Mucosa of gallbladder (tissue), 1 donor: ENCODE measurements at places on chromosomes 4 and X. TPM values are rescaled to one million over a fixed set of nuclear protein-coding genes. Genes with fewer than 3 reads are reported as not detected.
A peak's percentile ranks its signal among the peaks of the same experiment; 100 is the strongest.

GRCh38 chrX:10636337-10636736 lies 16.0 kb upstream of the MID1 start:
- DNase-seq = peak; percentile 29

DNA sequence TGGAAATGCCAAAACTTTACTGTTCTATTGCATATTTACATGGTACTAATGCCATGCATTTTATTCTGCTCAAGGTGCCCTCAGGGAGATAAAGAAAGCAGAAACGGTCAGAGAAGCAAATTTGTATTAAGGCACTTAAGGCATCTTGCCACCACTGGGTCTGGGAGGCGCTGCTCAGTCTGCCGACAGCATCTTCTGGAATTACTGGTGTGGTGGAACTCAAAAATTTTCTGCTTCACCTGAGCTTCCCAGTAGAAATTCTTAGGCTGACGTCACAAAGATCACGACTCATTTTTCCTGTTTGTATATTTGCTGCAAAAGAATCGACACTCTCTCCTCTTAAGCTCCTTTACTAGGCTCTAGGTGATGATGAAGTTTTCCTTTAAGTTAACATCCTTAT lies 3.0 kb downstream of the RASSF6 start:
- no peak for DNase-seq

DNA sequence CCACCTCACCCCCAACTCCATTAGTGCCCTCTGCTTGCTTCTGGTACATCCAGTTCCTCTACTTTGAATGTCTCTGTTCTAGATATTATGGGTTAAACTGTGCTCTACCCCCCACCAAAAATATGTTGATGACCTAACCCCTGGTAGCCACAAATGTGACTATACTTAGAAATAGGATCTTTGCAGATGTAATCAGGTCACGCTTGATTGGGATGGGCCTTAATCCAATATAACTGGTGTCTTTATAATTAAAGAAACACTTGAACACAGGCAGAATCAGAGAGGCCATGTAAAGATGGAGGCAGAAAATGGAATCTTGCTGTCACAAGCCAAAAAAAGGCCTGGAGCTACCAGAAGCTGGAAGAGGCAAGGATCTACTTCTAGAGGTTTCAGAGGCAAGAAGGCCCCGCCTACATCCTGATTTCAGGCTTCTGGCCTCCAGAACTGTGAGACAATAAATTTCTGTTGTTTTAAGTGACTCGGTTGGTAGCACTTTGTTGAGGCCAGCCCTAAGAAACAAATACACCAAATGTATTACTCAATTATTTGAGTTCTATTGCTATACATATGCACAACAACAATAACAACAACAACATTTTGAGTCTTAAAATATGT lies 220.0 kb downstream of the PPP3CA start:
- no peak for DNase-seq

DNA sequence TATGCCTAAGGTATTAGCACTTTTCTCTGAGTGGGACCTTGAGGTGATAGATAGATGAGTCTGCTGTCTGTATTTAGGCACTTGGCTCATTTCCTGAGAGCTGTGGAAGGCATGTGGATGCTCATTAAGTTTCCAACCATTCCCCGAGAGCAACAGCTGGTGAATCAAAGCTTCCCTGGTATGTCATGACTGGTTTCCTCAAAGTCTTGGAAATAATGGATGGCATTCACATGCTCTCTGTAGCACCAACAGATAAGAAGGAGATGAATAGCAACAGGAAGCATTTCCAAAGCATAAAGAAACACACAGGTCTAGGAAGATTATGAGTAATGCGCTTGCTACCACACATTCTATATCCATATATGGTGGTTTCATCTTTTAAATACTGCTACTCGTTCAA lies 118.3 kb upstream of the ETNPPL start:
- no peak for DNase-seq

- DNase-seq = no peak
Observed at GRCh38 chr4:186724864-186725468, 1.3 kb upstream of the FAT1 start.

- no peak for DNase-seq
Observed at GRCh38 chr4:126627255-126627654, 1005.5 kb upstream of the INTU start.

- DNase-seq = no peak
Observed at GRCh38 chr4:186392017-186392416, 126.0 kb downstream of the F11 start.

GRCh38 chr4:95093936-95094929 lies 336.5 kb downstream of the BMPR1B start:
- DNase-seq = no peak

DNA sequence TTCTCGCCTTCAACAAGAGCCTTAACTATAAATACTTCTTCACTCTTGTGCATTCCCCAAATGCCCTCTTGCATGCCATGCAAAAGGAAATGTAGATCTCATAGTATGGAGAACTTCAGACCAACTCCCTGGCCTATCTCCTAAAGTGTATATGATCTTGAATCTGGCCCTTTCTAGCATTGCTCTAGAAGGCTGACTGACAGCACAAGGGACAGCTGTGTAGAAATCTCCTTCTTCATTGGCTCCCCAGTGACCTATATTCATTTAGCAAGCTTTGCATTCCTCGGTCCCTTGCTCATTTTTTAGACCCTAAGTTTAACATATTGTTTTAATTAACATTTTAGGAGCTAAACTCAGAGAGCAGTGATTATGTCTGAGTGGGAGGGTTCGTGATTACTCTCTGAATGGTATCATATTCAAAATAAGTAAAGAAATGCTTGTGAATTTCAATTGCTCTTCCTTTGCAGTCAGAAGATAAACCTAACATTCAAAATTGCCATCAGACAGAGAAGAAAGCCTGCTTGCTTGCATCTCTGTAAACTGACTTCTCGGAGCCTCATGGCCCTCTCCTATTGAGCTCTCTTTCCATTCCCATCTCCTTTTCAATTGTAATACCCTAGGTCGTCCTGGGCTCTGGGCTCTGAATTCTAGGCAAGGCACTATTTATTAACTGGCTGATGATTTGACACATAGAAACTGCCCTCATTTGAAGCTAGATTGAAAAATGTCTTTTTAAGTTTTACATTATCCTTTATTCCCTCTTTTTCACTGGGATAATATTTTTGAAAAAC lies 120.3 kb upstream of the PRKG2 start:
- DNase-seq = no peak

DNA sequence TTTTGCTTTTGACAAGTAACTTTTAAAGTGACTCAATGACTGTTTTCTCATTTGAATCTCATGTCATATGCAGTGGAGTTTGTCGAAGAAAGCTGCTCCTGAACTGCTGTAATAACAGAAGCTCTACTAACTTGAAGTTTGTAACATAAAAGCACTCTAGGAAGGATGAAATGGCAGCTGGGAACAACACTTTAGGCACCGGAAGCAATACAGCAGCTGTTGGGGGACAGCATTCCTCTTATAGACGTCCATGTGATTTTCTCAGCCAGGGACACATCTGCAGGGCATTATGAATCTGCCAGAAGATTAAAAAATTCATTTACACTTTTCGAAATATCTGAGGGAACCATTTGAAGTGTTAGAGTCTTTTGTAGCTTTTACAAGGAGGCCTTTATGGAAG lies 1035.8 kb downstream of the ADGRL3 start:
- no peak for DNase-seq

- DNase-seq = no peak
Observed at GRCh38 chr4:161186750-161187149, 977.0 kb downstream of the FSTL5 start.

- DNase-seq = no peak
Observed at GRCh38 chr4:55866973-55867574, 13.6 kb downstream of the EXOC1 start.

GRCh38 chr4:6409381-6409780 lies 63.0 kb downstream of the PPP2R2C start:
- no peak for DNase-seq

DNA sequence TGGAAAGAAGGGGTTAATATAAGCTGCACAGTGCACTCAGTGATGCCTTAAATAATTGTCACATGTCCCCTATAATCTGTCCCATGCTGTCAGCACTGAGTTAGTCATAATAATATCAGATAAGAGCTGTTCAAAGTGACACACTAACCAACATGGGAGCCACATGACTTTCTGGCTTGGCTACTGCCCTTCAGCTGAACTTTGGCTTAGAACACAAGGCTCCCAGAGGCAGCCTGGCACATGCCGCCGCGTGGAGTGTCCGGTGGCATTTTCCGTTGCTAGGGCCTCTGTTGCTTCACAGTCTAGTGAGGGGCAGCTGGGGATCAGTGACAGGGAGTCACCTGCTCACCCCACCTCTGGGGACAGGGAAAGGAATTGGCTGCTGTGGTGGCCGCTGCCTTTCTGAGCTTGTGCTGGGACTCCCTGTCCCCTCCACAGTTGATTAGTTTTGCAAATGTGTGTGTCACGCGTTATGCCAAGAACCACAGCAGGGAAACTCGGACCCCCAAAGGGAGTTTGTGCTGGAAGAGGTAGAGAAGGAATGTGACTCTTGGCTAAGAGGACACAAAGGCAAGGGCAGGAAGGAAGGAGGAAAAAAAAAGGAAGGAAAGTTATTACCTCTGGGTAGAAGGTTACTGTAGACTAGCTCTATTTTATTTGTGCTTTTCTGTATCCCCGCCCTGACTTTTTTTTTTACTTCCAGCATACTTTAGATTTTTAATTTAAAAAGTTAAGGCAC lies 41.1 kb upstream of the PPARGC1A start:
- peak; percentile 89 for DNase-seq

DNA sequence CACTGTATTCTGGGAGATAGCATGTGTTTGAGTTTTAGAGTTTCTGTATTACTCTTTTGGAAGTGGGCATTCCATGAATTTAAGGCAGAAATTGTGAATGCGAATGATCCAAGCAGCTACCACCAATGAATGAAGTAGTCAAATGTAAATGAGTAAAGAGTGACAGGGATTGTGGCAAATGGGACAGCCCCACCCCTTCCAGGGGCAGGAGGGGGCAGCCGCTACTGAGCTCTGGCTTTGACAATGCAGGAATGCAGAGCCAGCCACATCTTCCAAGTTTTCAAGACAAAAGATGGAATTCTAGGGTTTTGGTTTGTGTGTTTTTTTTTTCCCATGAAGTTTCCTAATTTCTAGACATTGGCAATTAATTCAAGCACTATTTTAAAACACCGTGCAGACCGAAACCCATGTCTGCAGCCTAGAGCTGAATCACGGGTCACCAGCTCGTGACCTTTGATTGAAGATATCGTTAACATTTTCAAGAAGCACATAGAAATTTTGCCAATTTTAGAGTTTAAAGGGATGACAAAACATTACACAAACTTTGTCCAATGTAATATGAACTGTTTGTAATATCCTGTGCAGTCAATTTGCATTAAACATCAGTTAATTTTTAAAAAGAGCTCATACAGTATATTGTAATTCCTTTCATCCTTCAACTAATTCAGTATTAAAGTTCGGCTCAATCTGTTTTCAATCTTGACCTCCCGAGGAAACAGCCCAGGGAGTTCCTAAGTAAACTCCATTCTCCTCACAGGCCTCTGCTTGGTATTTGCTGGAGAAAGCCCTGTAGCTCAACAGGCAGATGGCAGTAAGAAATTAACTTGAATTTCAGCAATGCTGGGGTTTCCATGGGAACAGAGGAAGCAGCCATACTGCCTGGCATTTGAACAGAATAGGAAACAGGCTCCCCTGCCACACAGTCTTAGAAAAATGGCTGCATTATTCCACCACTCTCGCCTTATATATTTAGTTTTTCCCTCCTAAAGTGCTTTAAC lies 83.4 kb downstream of the UCHL1 start:
- no peak for DNase-seq

- no peak for DNase-seq
Observed at GRCh38 chr4:6918338-6918737, 8.7 kb downstream of the TBC1D14 start.

DNA sequence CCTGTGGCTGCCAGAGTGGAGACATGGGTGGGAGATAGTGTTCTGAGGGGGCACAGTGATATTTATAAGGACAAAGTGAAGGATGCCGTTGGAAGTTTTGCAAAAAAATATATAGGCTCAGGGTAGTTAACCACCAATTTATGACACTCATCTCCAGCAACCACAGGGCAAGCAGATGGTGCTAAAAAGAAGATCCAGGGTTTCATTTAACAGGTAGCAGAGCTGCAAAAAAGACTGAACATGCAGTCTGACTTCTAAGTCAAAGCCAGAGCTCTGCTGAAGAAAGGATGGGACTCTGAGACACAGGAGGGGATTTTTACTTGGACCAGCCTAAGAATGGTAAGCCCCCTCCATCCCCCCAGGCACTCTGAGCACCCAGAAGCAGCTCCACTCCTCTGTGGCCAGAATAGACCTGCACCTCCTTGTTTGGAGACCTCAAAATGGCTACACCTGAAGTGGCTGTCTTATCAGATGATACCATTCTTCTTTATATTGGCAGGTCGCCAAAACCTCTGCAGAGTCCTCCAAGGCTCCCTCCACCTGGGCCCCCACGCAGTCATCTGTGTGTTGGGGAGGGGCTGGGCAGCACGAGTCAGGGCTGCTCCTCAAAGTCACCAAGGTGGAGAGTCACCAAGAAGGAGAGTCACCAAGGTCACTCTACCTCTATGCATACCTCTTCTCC lies 161.4 kb upstream of the FAM9B start:
- no peak for DNase-seq

GRCh38 chr4:26322346-26322745 lies 1.5 kb downstream of the RBPJ start:
- no peak for DNase-seq

- DNase-seq = no peak
Observed at GRCh38 chr4:128358231-128358912, 70.8 kb upstream of the PGRMC2 start.

DNA sequence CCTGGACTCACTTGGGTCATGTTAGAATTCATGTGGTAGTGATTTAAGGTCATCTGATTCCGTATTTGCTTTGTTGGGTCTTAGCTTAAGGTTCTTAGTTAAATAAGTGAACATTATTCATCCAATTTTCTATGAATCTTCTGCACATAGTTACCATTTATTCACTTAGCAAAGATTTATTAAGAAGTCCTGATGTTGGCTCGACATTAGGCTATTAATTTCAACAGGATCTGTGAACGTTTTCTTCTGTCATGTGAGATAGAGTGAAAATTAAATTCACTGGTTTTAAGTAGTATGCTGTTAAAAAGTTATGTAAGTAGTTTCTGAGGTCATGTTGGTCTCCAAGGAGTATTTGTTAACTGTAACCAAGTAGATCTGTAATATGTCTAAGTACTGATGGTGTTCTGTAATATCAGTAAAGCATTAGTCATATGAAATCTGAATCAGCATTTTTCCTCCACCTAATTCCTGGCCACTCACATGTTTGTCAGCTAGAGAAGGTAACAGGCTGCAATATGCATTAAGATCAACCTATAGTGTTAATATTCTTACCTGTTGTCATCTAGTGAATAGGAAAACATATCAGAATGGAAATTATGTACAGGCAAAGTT lies 155.6 kb downstream of the PCDH7 start:
- DNase-seq = no peak

- DNase-seq = peak; percentile 61
Observed at GRCh38 chr4:155881555-155881954, 15.5 kb upstream of the ASIC5 start.

The F8A3 gene
- total RNA-seq = 11.1 TPM

The PAGE5 gene
- not detected for total RNA-seq

The SYP gene
- 1.9 TPM for total RNA-seq

The ALAS2 gene
- 0.78 TPM for total RNA-seq

The REPS2 gene
- total RNA-seq = 17.9 TPM

The RPA4 gene
- total RNA-seq = 0.98 TPM

The SCML1 gene
- total RNA-seq = 6.1 TPM

The CPE gene
- 39.6 TPM for total RNA-seq

The NDST3 gene
- total RNA-seq = 0.17 TPM

The SUPT20HL1 gene
- 0.12 TPM for total RNA-seq

The RPL36A gene
- total RNA-seq = 124 TPM

The KLKB1 gene
- total RNA-seq = 3.7 TPM

The RBMXL3 gene
- total RNA-seq = not detected

The CYSLTR1 gene
- total RNA-seq = 3.5 TPM

The HMX1 gene
- total RNA-seq = not detected

The CCNA2 gene
- total RNA-seq = 2.9 TPM

The GLRA3 gene
- not detected for total RNA-seq
